Skin of body (tissue), 3 donors: ENCODE measurements at places on chromosomes 3 and 15. TPM values are rescaled to one million over a fixed set of nuclear protein-coding genes. Genes with fewer than 3 reads are reported as not detected.

Gene EDC3
- 14.7 TPM for total RNA-seq

Gene IL17RE
- 6.3 TPM for total RNA-seq

Gene PARP9
- total RNA-seq: 12.8 TPM

Gene SI
- total RNA-seq: not detected

Gene SLC38A3
- total RNA-seq: 0.79 TPM

Gene TUSC7
- not detected for total RNA-seq

Gene DNAH12
- 2.1 TPM for total RNA-seq

Gene STRA6
- total RNA-seq: 0.49 TPM

Gene CALML4
- 6.1 TPM for total RNA-seq

Gene CTXND1
- 0.30 TPM for total RNA-seq

Gene ACKR2
- total RNA-seq: 1.6 TPM

Gene PIERCE2
- 1.5 TPM for total RNA-seq

Gene IL5RA
- 0.79 TPM for total RNA-seq

Gene SRGAP3
- 21.4 TPM for total RNA-seq

Gene ARHGAP11A
- total RNA-seq: 13.2 TPM

Gene CAPN3
- total RNA-seq: 66.0 TPM

Gene KY
- total RNA-seq: 7.2 TPM

Gene CADM2
- total RNA-seq: 2.5 TPM

Gene WWTR1
- total RNA-seq: 83.2 TPM

Gene TTLL13
- total RNA-seq: not detected

Gene SAMMSON
- 0.69 TPM for total RNA-seq

Gene ANKRD63
- total RNA-seq: not detected

Gene ZNF662
- 12.1 TPM for total RNA-seq

Gene GOLGA8Q
- 4.7 TPM for total RNA-seq

Gene PIGZ
- 1.8 TPM for total RNA-seq

Gene MEGF11
- total RNA-seq: 0.30 TPM

Gene ANKRD34C
- total RNA-seq: not detected

Gene GHSR
- total RNA-seq: not detected

Gene SLC28A2
- total RNA-seq: not detected

Gene RAD51
- 3.7 TPM for total RNA-seq

Gene ENTPD3
- total RNA-seq: 0.79 TPM

Gene STRIT1
- 2.5 TPM for total RNA-seq

Gene ABHD17C
- total RNA-seq: 6.8 TPM

Gene CFAP100
- total RNA-seq: not detected

Gene DNAJB11
- total RNA-seq: 39.3 TPM

Gene PPP1R14D
- total RNA-seq: not detected

Gene SH3GL3
- total RNA-seq: 9.5 TPM

Gene CD86
- 6.8 TPM for total RNA-seq

Gene ZNF80
- not detected for total RNA-seq

Gene CCK
- 1.6 TPM for total RNA-seq

Gene PPM1L
- total RNA-seq: 12.0 TPM

Gene RPL32
- total RNA-seq: 1,974 TPM

Gene POLQ
- total RNA-seq: 3.7 TPM

Gene RHOV
- total RNA-seq: 19.4 TPM

Gene SCN11A
- total RNA-seq: 1.9 TPM

Gene TTC14
- 36.6 TPM for total RNA-seq
